ENCODE measurements at places on chromosomes 7 and 10.

DNA sequence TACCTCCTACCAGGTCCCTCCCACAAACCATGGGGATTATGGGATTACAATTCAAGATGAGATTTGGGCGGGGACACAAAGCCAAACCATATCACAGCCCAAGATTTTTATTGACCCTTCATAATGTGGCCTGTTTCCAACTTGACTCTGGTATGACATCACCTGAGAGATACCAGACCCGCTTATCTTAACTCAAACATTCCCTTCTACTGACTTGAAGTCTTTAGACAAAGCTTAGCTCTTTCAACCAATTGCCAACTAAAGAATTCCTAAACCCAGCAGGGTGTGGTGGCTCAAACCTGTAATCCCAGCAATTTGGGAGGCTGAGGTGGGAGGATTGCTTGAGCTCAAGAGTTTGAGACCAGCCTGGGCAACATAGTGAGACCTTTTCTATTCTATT lies 67.9 kb downstream of the CLRN3 start:
- DNase-seq: no peak

- DNase-seq: no peak
Measured at GRCh38 chr10:44961931-44962750, 2.5 kb downstream of the RASSF4 start.

GRCh38 chr10:26386781-26387180 lies 51.4 kb upstream of the APBB1IP start:
- no peak for DNase-seq

DNA sequence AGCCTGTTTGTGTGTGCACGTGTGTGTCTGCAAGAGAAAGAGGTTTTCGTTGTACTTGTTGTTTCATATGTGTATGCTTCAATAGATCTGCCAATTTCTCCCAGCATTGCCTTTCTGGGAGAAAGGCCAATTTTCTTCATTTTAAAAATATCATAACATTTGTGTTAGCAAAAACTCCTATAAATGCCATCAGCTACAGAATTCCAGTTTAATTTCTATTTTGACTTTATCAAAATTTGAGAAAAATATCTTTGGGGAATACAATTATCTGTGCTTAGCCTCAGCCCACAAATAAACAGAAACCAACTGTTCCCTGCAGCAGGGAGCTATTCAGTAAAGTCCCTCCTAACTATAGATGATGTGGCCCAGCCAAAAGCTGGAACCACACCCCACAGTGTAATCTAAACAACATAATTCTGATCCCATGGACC lies 68.3 kb upstream of the MGMT start:
- no peak for DNase-seq

DNA sequence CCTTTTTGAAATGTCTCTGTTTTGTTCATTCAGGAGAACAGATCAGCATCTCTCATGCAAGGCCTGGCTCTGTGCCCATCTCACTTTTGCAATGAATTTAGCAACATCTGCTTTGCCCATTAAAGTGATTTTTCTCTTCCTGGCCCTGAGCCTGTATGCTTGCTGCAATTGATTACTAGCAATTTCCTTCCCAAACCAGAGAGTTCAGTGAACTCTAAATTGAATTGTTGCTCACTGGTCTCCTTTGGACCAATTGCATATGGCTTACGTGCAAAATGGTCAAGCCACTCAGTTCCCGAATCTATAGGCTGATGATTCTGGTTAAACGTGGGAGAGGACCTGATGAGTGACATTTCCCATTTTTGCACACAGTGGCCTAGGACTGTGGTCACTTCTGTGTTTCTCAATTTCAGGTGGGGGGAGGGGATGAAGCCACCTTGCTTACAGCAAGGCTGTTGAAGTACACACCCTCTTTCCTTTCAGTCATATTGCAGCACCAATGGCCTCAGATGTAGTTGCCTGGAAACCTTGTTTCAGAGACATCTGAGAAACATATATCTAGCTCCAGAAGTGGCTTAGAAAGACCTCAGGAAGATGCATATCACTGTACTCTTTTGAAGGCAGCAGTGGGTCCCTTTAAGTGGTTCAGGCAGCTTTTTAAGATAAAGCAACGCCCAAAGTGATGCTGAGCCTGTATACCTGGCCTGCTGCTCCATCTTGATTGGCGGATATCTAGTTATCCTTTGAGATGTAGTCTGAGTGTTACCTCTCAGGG lies 201.4 kb downstream of the PTEN start:
- no peak for DNase-seq

GRCh38 chr10:23280419-23281043 lies 64.1 kb downstream of the C10orf67 start:
- no peak for DNase-seq

- no peak for DNase-seq
Measured at GRCh38 chr10:70872291-70872690, 16.1 kb downstream of the PCBD1 start.

All from NCI-H526 treated with DMSO at 0.1 percent for 48 hours (cell line).